ENCODE measurements at places on chromosomes 4 and X.

DNA sequence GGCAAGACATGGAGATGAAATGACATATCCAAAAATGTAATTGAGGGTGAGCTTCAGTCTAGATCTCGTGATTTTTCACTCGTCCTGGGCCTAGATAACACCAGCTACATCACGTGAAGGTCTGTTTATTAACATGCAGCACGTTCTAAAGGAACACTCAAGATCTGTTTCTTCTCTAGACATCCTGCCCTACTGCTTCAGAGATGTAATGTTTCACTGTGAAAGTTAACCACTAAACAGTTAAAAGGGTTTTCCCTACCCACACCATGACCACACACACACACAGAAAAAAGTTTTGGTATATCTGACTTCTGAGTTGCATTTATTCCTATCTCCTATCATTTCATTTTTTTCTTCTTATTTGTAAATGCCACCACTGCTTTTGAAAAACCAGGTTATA, 52.3 kb upstream of the SMIM31 start:
- no peak for DNase-seq

GRCh38 chr4:71524756-71525155, 185.9 kb downstream of the SLC4A4 start:
- DNase-seq, result no peak

- DNase-seq, result no peak
Measured at GRCh38 chrX:83326539-83326938, 181.6 kb upstream of the POU3F4 start.

DNA sequence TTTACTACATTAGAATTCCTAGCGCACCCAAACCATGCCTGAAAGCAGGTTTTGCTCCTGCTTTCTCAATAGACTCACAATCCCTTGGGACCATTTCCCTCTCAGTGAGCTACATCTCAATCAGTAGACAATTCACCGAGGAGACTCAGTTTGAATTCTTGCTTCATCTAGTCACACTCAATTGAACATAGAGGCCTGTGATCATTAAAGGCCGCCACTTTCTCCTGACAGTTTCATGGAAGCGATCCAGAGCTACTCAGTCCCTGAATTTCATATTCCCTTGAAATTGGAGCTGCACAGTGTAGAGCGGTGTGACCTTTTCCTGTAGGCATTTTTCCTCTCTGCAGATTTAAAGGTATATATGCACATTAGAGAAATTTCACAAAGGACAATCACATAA, 193.9 kb upstream of the SPOCK3 start:
- DNase-seq, result no peak

GRCh38 chr4:153222707-153223426, 18.6 kb downstream of the TRIM2 start:
- no peak for DNase-seq

GRCh38 chr4:106801386-106801785, 234.7 kb downstream of the DKK2 start:
- no peak for DNase-seq

GRCh38 chr4:156420623-156421022, 467.0 kb upstream of the CTSO start:
- no peak for DNase-seq

DNA sequence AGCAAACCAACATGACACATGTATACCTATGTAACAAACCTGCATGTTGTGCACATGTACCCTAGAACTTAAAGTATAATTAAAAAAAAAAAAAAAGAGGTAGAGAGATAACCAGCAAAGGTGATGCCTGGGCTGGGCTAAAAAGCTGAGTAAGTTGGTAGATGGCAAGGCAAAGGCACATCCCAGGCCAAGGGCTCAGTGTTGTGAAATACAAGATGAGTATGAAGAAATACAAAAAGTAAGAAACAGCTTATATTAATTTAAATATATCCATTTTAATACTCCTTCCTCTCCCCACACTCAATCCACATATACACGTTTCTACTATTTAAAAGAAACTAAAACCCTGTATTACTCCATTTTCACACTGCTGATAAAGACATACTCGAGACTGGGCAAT, 25.8 kb downstream of the TEC start:
- DNase-seq, result no peak

DNA sequence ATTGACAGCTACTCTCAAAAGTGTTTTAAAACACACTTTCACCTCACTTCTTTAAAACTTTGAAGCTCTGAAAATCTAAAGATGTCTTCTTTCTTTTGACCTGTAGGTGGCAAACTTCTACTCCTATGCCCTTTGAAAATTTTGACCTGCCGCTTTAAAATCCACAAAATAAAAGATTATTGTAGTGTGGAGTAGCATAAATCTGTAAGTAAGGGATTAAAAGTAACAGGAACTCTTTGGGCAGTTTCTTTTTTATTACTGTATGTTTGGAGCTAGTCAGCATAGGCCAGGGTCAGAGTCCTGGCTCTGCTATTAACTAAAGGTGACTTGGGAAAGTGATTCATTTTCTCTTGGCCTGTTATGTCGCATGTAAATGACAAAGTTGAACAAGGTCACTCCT, 25.5 kb downstream of the BBS12 start:
- DNase-seq, result peak; percentile 12

GRCh38 chr4:184671101-184671500, 21.6 kb downstream of the PRIMPOL start:
- no peak for DNase-seq

DNA sequence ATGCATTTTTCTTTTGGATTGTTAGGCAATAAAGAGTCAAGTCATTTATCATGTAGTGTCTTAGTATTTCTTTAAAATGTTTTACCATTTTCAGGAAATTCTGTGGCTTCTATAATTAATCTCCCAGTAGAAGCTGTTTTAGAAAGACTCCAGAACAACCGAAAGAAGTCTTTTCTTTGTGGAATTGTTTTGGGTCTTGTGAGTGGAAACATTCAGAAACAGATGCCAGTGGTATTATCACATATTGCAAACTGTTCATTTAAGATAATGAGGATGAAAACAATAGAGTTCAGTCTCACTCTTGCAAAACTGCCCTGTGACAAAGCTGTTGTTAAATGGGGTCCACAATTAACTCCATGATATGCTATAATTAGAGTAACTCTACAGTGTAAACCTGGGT, 211.2 kb upstream of the KIT start:
- no peak for DNase-seq

GRCh38 chrX:22467571-22467970, 194.9 kb downstream of the CBLL2 start:
- DNase-seq, result no peak

DNA sequence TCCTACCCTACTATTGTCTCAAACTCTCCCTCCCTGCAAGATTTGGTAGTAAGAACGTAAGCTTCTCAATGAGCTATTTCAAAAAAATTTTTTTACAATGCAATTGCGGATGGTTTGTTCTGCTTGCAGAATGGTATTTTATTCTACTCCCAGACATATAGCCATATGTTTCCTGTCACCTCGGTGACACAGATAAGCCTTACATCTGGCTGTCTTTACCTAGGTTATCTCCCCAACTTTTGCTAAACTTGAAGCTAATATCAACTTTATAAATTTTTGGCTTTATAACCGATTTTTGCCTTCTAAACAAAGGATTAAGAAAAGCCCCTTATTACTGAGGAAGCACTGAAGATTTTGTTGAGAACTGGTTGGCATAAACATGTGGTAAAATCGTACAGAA, 331.5 kb downstream of the TENM3 start:
- no peak for DNase-seq

DNA sequence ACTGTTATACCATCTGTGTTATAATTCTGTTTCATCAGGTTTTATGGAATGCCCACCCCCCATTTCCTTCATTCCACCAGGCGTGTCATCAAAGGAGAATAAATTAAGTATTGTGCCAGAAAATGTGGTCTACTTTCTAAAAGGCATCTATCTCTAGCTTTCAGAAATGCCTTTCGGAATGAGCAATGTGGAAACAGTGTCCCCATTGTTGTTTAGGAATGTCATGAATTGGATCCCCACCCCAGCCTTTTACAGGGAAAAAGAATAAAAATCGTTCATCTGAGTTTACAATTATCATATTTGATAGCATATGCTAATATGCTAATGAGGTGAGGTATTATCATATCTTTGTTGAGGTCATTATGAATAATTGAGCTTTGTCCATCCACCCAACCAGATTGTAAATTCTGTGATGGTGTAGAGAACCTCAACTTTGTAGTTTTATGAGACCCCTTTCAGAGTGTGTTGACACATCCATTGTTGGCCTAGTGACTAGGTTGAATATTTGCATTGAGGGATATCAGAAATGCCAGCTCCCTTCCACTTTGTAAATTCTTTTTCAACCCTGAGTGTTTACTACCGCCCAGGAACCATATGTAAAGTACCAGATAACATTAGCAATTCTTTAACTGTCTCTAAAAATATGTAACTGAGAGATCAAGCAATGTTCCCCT, 56.2 kb upstream of the CCDC160 start:
- no peak for DNase-seq

- no peak for DNase-seq
Measured at GRCh38 chr4:40946652-40947051, 196.9 kb downstream of the NSUN7 start.

GRCh38 chrX:81414630-81415029, 212.7 kb downstream of the SH3BGRL start:
- DNase-seq, result no peak

GRCh38 chr4:84647312-84647884, 64.5 kb downstream of the CDS1 start:
- no peak for DNase-seq

DNA sequence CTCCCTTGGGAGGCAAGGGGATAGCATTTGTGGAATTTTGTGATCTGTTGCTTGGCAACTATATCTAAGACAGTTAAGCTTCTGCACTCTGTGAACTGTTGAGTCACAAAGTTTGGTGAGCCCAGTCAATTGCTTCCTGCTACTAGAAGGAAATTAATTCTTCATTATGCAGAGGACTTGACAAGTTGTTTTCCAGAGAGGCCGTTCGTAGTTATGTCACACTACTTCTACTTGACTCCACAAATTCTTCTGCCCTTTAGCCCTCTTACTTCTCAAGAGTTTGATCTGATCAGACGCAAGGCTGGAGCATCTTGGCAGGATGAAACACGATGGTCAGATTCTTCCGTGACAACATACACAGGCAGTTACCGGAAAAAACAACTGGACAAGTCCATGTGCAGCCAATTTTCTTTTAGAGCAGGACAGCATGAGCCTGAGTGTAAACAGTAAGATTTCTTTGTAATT, at the start of gene C4orf51:
C4orf51 (plus strand) TSS at position 156 of the 465 bp plus-strand sequence; CDS start at position 214, 58 bp downstream.
- no peak for DNase-seq

DNA sequence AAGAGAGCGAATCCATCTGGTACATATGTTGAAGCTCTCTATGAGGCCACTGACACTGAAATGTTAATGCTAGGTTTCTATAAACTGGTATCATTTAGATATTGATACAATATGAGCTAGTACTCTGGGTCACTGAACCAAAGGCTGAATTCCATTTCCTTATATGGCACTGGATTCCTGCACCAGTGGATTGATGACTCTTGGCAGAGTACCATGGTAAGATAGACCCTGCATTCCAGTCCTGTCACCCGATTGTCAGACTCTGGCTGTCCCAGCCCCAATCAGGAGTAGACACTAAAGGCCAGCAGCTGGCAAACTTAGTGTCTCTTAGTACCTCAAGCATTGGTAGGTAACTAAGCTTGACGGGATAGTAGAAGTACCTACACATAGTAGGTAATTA, 44.0 kb upstream of the EOLA2 start:
- no peak for DNase-seq

- DNase-seq, result no peak
Measured at GRCh38 chrX:71298119-71298518, 3.4 kb upstream of the ITGB1BP2 start.

GRCh38 chr4:958314-958665, 15.1 kb downstream of the DGKQ start:
- DNase-seq, result no peak

GRCh38 chr4:6221851-6222760, 21.8 kb upstream of the JAKMIP1 start:
- no peak for DNase-seq

All from hematopoietic multipotent progenitor cell (in vitro differentiated cells).